ENCODE measurements at places on chromosomes 13 and 19.
A peak's percentile ranks its signal among the peaks of the same experiment; 100 is the strongest.

- no peak for DNase-seq
Measured at GRCh38 chr13:48790966-48791365, 137.2 kb downstream of the CYSLTR2 start.

DNA sequence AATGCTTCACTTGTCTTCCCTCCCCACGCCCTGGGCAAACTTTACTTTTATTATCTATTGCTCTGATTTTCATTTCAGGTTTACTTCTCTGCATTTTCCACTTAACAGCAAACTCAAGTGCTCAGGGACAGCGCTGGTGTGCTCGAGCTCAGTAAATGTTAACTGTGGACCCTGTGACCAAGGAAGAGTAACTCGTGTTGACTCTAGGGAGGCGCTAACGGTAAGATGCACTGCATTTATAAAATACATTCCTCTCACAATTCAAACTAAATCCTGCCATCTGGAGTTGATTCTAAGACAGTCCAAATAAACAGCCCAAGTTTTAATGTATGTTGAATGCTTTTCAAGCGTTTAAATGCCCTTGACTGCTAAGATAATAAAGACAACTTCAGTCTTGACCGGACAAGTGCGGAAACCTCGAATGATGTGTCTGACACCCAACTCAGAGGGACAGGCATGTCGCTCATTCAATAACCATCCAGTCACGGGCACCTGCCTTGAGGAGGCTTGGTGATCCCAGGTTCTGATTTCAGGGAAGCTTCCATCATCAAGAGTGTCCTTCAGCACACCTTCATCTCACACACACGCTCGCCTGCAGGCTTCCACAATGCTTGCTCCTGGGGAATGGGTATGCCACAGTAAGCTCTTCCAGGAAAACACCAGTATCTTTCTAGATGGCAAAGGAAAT, 93.2 kb downstream of the STK24 start:
- no peak for DNase-seq

GRCh38 chr13:48138270-48138669, 43.4 kb upstream of the MED4 start:
- no peak for DNase-seq

DNA sequence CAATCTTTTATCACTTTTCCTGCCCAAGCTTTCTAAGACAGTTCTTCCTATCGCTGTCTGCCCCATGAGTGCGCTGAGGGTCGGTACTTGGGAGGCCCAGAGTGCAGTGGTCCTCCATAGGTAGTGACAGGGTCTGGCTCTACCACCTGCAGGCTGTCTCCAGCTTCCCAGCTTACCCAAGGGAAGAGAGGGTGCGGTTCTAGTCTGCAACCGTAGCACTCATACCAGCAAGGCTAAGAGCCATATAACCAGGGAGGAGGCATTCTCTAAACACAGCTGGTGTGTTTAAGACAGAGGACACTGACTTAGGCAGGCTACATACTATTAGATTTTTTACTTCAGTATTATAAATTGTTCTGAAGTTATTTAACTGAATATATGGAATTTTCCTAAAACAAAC, 8.2 kb downstream of the PROZ start:
- DNase-seq: no peak

DNA sequence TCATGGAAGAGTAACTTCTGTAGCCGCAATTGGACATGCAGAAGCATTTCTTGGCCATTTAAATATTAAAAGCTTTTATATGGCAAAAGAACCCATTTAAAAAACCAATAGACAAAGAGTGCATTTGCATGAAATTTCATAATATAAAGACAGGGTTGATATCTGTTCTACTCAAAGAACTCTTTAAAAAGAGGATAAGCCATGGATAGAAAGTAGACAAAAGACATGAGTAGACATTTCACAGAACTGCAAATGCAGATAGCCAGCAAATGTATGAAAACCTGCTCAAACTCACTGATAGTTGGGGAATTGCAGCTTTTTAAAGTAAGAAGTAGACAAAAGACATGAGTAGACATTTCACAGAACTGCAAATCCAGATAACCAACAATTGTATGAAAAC, 218.1 kb downstream of the SHISA2 start:
- DNase-seq: no peak

DNA sequence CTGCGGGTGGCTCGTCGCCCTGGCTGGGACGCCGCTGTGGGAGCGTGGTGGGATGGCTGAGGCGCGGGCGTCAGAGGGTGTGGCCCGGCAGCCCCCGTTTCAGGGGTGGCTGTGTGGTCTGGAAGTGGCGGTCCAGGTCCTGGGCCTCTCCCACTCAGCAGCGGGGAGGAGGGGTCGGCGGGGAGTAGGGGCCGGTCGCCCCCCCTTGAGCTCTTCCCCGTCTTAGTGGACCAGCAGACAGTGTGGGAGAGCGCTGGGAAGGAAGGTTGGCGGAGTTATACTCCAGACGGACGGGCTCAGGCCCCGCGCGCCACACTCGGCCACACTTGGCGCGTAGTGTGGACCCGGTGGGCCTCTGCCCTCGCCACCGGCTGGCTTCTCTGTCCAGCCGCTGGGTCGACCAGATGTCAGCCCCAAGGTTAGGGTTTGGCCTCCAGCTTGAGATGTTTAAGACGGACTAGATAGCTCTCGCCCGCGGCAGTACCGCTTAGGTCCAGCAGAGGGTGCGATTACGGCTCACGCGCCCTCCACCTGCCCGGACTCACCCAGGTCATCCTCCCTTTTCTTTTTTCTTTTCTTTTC, 21.7 kb upstream of the ZNF429 start:
- no peak for DNase-seq

GRCh38 chr13:102333320-102334198, 68.3 kb downstream of the FGF14 start:
- DNase-seq: peak; percentile 24

DNA sequence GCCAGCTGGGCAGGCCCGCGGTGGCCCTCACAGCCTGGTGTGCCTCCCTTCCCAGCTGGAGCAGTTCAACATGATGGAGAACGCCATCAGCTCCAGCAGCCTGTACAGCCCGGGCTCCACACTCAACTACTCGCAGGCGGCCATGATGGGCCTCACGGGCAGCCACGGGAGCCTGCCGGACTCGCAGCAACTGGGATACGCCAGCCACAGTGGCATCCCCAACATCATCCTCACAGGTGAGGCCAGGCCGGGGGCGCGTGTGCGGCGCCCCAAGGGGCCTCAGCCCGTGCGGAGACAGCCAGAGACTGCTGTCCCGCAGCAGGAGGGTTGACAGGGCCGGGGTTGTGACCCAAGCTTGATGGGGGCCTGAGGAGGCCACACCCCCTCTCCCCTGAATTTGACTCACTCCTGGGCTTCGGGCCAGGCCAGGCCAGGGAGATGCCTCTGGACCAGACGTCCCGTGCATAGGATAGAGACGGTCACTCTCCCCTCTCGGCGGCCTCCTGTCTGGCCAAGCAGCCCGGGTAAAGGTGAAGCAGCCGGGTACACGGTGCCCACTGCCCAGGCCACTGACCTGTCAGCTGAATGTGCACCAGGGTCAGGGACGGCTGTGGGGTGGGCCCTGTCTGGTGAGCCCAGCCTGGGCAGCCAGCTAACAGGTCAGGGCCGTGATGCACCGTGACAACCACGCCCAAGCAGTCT, 15.4 kb downstream of the COMP start:
- no peak for DNase-seq

- no peak for DNase-seq
Measured at GRCh38 chr19:30666301-30666803, 294.2 kb downstream of the ZNF536 start.

GRCh38 chr13:44627441-44627840, 51.3 kb upstream of the TSC22D1 start:
- DNase-seq: no peak

DNA sequence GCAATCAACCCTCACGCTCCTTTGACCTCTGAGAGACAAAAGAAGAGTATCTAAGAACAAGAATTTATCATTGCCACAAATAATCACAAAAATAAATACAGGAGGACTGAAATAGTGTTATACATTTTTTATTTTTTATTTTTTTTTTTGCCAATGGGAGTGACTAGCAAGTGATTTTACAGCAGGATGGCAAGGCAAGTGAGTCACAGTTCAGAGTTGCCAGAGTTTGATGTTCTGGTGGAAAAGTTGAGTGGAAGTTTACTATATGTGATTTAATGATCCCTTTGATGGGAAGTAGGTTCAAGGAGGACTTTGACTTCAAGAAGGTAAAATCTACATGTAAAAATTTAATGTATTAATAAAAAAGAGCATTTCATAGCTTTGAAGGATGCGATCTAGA, 2691.4 kb downstream of the PCDH9 start:
- DNase-seq: no peak

- no peak for DNase-seq
Measured at GRCh38 chr19:13964776-13965175, 12.5 kb downstream of the DCAF15 start.

DNA sequence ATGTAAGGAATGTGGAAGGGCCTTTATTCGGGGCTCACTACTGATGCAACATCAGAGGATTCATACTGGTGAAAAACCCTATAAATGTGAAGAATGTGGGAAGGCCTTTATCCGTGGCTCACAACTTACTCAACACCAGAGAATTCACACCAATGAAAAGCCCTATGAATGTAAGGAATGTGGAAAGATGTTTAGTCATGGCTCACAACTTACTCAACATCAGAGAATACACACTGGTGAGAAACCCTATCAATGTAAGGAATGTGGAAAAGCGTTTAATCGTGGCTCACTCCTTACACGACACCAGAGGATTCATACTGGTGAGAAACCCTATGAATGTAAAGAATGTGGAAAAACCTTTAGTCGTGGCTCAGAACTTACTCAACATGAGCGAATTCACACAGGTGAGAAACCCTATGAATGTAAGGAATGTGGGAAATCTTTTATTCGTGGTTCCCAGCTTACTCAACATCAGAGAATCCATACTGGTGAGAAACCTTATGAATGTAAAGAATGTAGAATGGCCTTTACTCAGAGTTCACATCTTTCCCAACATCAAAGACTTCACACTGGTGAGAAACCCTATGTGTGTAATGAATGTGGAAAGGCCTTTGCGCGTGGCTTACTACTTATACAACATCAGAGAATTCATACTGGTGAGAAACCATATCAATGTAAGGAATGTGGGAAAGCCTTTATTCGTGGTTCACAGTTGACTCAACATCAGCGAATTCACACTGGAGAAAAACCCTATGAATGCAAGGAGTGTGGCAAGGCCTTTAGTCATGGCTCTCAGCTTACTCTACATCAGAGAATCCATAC, 44.3 kb downstream of the ZNF585A start:
- DNase-seq: no peak

DNA sequence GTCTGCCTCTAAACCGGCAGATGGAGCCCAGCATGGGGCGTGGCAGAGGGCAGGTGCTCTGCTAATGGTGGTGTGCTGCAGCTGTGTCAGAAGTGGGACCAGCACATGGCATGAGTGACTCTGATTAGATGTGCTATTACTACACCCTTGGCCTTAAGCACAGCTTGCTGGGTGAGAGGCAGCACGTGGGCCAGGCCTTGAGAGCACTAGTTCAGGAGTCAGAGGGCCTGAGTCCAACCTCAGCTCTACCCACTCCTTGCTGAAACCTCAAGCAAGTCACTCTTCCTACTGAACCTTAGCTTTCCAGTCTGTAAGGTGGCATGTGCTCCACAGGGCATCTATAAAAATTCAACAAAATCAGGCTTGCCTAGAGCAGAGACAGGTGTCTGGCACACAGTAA, 22.7 kb downstream of the AKT2 start:
- no peak for DNase-seq

DNA sequence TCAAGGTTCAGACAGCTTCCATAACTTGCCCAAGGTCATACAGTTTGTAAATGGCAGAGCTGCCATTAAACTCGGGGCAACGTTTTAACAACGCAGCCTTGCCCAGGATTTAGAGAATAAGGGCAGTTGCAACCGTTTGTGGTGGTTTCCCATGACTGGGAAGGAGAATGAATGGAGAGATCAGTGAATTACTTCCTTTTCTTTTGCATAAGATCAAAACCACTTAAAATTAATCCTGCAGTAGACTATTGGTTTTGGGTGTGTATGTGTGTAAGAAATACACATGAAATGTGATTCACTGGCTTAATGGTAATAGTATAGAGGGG, 179.1 kb upstream of the MIR17HG start:
- no peak for DNase-seq

DNA sequence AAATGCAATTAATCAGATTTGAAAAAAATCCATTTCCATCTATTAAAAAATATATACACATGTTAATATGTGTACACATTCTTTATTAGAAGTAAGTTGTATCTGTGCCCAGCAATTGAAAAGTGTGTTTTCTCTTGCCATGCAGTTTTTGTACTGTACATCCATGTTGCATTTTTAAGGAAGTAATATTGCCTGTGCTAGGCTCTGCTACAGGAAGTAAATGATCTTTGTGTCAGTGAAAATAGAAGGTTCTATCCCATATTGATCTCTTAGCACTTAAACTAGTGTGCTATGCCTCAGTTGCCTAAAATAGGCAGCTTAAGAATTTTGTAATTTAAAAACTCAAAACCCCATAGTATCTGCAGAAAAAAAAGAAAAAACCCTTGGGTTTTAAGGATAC, 122.5 kb downstream of the CDK8 start:
- no peak for DNase-seq

DNA sequence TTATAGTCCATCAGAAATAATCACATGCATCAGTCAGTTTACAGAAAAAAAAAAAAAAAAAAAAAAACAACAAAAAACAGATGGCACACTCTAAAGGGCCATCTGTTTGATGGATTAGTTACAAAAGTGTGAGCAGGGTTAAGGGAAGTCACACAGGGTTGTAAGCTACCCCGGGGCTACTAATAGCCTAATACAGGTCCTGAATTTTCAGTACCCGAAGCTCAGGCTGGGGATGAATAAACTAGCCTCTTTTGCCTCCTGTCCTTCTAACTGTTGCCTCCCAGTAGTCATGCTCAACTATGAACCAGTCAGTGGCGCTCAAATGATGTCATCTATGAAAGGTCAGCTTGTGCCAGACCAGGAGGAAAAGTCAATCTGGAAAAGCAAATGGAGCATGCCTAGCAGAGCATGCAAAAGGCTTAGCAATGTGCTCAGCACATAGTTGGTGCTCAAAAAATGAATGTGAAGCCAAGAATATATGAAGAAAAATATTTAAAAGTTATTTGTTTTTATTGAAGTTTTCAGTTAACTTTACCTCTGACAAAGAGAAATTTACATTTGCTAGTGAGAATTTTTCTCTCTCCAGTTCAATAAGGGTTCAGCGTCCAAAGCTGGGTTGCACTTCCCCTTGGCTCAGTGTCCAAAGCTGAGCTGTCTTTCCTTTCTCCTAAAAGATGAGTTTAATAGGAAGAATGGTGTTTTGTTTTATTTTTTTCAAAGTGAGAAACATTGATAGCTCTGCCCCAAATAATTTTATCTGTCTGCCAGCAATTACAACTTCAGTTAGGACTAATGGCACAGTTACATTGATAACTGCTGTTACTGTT, 30.8 kb upstream of the LRCH1 start:
- no peak for DNase-seq

All from NCI-H1930 (cell line).